ENCODE measurements at places on chromosomes 3 and 15.
A peak's percentile ranks its signal among the peaks of the same experiment; 100 is the strongest.

GRCh38 chr3:128532012-128532983 lies 39.3 kb upstream of the GATA2 start:
- DNase-seq = no peak

DNA sequence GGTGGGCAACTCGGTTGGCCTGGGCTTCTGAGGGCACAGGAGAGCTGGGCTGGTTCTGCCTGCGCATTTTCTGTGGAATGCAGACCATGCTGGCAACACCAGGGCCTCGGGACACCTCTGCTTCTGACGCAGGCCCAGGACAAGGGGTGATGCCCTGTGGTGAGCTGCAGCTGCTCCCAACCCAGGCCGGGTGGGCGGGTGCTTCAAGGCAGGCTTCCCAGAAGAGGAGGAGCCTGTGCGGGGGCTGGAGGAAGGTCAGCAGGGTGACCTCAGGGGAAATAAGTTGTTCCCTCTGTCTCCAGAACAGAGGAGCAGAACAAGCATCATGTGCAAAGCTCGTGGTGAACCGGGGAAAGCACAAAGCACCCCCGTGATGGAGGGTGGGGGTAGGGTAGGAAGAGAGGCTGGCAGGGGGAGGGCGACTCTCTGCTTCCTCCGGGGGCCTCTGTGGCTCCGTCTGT lies 11.0 kb upstream of the PLXNA1 start:
- DNase-seq = no peak

GRCh38 chr15:27845535-27846369 lies 253.4 kb downstream of the OCA2 start:
- DNase-seq = no peak

- no peak for DNase-seq
Measured at GRCh38 chr15:56356616-56357015, 8.6 kb upstream of the TEX9 start.

DNA sequence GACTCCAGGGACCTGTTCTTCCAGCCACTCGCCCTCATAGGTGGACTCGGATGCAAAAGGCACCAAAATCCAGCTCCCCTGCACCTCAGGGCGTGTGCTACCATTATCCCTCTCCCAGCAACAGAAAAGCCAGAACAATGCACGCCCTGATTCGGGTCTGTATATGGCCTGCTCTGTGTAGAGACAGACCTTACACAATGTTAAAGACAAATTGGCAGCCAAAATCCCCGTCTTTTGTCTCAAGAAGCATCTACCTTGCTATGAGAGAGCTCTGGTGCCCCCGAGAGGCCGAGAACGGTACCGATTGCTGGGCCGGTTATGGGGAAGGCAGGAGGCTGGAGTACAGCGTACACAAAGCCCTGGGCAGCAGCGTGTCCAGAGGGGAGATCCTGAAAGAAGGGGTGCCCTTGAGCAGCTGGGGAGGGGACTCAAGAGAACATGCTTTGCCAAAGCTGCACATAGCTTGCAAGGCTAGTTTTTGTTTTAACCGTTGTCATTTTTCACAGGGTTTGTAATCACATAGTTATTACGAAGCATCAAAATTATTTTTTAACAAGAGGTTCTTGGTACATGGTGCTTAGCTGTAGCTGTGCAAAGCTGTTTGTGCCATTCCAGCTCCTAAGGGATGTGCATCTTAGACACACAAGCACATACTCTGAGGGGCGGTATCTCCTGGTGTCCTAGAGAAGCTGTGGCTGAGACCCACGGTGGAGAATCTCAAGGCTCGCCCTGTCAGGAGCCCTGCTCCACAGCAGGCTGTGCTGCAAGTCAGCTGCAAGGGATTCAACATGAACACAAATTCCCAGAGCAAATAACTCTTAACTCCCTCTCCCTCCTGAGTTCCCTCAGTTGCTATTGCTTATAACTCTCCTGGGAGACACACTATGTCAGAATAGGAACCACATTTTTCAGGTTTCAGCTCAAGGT lies 461.5 kb upstream of the PPP2R3A start:
- no peak for DNase-seq

GRCh38 chr15:34855413-34855812 lies 60.1 kb upstream of the ACTC1 start:
- no peak for DNase-seq

- DNase-seq = no peak
Measured at GRCh38 chr3:190272747-190273146, 49.5 kb downstream of the CLDN1 start.

GRCh38 chr15:53197426-53197839 lies 407.3 kb upstream of the ONECUT1 start:
- no peak for DNase-seq

DNA sequence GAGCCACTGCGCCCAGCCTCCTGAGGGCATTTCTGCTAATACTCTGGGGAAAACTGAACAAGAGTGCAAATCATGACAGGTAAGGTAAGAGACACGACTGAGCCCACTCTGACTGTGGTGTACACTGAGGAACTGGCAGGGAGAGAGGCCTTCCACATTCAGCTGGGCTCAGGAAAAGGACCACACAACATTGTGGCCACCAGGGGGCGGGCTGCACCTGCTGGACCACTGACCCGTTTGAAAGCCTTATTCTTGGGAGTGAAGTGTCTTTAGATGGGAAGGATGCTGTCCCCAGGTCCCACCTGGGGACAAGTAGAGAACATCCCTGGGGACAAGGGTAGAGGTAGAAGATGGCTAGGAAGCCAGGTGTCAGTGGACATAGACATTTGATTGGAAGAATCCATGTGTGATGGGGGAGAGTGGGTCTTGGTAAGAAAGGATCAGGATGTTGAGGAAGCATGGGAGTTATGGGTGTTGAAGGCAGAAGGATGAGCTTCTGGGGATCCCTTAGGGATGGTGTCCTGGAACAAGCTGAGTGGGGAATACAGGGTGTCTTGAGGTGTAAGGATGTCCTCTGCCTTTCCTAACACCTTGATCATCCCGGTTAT lies 6.2 kb upstream of the CTDSPL start:
- peak; percentile 64 for DNase-seq

GRCh38 chr3:166809520-166809919 lies 570.6 kb downstream of the ZBBX start:
- DNase-seq = no peak

DNA sequence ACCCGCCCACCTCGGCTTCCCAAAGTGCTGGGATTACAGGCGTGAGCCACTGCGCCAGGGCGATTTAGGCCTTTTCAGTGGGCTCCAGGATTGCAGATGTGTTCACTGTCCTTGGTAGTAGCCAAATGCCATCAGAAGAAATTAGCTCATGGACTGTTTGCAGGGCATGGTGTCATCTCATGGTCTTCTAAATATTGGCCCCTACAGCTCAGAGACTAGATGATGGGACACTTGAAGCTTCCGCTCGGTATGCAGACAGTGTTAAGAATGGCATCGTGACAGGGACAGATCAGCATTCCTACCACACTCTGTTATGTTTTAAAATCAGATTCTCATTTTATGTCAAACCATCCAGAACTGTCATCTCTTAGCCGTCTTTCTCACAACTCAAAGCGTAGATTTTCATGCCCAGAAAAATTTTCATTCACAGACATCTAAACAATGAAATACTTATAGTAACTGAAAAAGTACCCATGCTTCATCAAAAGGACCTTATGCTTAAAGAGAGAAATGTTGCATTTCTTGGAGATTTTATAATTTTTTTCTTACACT lies 24.9 kb downstream of the SLCO3A1 start:
- DNase-seq = no peak

- no peak for DNase-seq
Measured at GRCh38 chr3:122475316-122475715, 39.4 kb downstream of the KPNA1 start.

All from stimulated activated CD8-positive, alpha-beta memory T cell treated with anti-CD3 and anti-CD28 coated beads, Interleukin-7, amount 100 ng/mL, for 1 hour (primary cell).